Ascending aorta (tissue), 2 donors: ENCODE measurements at places on chromosomes 2 and 18. TPM values are rescaled to one million over a fixed set of nuclear protein-coding genes. Genes with fewer than 3 reads are reported as not detected.

GRCh38 chr18:666177-666576 is 8.7 kb downstream of the TYMS start:
- DNase-seq: no peak

Gene ZNF892
- 1.4 TPM for total RNA-seq

DNA sequence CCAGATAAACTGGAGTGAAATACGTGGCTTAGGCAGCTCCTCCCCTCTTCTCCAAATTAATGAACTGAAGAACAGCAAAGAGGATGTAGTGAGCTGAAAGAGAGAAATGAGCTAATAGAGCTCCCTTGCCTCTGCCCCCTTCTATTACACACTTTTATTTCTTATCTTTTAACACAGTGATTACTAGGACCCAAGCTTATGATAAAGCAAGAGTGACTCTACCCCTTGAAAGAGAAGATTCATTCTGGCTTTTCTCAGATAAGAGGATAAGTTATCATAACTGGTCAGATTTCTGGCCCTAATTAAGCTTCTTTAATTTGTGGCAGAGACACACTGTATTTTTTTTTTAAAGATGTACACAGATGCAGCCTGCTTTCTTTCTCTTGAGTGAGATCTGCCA is 102.2 kb downstream of the MSTN start:
- DNase-seq: no peak

Gene TUBA3E
- total RNA-seq: not detected

DNA sequence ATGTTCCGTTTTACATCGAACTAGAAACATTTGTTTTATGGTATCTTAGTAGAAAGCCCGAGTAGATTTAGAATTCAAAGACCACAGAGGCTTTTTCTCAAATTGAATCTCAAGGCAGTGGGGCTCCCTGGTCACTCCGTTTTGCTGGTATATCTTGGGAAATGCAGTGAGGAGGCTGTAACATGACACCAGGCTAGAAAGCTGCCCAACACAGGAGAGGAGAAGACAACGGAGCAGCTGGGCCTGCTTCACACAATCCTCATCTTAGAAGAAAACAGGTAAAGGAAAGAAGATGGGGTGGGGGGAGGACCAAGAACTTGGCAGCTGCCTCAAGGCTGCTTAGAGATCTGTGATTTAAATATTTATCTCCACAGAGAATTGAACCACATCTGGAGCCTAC is 38.3 kb upstream of the EPB41L3 start:
- no peak for DNase-seq

Gene CXCR4
- 15.5 TPM for total RNA-seq

GRCh38 chr2:96762529-96763311 is 2.0 kb downstream of the CNNM4 start:
- no peak for DNase-seq
